ENCODE measurements at places on chromosomes 11 and 22.

- DNase-seq: no peak
These were observed 53.1 kb upstream of the OR4B1 start for GRCh38 chr11:48163360-48164100.

DNA sequence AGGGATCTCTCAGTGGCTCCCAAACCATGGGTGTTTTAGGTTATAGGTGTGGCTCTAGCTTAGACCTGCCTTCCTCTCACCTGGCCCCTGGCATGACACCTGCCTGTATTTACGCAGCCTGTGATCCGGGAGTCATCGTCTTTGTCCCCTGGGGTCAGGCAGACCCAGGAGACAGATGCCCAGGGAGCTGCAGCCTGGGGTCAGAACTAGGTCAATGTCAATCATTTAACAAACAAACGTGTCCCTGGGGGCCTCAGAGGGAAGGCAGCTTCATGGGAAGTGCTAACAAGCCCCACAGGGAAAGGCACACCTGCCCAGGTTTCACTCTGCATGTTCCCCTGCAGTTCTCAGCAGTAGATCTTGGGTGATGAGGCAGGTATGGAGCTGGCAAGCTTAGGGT lies 12.0 kb downstream of the BACE1-AS start:
- DNase-seq: no peak

DNA sequence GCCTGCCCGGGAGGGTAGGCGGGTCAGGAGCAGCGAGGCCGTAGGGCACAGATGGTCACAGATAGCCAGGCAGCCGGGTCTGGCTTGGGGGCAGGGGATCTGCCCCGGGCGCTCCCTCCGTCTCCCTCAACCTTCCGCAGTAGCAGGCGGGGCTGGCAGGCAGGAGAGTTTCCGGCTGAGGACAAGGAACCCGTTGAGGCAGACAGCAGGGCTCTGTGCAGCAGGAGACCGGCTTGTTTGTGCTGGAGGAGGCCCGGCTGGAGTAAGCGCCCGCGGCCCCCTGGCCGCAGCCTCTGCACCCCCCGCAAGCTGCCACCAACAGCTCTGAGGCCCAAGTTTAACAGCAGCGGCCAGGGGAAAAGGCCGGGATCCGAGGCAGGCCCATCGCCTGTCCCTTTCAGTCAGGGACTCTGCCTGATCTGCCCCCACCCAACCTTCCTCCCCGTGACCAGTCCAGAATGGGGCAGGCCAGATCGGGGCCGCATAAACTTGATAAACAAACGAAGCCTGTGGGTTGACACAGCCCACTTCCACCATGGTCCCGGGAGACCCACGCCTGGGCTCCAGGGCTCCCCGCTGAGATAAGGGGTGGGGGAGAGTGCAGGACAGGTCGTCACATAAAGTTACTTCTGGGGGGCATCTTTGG lies 13.6 kb downstream of the SCARF2 start:
- no peak for DNase-seq

DNA sequence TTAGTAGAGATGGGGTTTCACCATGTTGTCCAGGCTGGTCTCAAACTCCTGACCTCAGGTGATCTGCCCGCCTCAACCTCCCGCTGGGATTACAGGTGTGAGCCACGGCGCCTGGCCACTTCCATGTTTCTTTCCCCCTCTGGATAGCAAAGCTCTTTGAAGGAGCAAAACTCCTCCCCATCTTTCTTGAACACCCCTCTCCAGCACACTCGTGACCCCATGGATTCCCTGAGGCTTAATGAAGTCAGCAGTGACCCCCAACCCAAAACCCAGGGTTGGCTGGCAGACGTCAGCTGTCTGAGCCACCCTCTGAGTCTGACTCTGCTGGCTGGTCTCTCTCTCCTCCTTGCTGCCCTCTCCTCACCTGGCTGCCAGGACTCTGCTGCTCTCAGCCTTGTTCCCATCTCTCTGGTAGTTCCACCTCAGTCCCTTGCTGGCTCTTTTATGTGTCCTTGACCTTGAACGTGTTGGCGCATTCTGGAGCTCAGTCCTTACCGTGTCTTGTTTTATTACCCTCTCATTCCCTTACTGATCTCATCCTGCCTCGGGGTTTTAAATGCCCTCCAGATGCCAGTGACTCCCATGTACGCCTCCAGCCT lies 44.5 kb downstream of the PARVG start:
- DNase-seq: no peak

- no peak for DNase-seq
These were observed 3.9 kb downstream of the SH3BP1 start for GRCh38 chr22:37643225-37643847.

GRCh38 chr11:43905813-43906241 lies 25.2 kb downstream of the ALKBH3 start:
- DNase-seq: no peak

DNA sequence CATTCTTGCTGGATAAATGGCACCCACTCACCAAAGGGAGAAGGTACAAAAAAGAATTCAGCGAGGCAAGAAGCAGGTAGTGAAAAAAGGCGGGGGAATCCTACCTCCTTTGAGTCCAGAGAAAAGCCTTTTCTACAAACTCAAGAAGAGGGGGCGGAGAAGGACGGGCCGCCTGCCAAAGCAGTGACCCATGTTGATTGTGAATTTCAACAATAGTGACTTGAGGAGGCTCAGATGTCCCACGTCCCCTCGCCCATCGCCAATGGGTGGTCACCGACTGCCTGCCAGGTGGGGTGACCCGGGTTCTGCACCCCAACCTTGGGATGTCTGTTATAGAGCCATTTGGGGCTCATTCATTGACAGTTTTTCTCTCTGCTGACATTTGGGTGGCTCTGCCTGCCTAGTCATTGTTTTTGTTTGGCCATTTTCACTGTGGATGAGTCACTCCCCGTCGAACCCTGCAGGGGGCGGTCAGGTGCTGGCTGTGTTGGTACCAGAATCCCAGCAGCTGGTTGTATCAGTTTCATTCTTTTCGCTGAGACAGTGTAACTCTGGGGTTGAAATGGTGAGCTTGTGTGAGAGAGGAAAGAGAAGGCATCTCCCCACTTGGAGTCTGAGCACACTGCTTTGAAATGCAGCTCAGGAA lies 163.4 kb upstream of the NCAM1 start:
- DNase-seq: no peak

GRCh38 chr22:44210722-44211121 lies 30.0 kb downstream of the PARVG start:
- no peak for DNase-seq

- no peak for DNase-seq
These were observed 6.3 kb downstream of the CCDC34 start for GRCh38 chr11:27356624-27357222.

GRCh38 chr11:88849368-88849767 lies 216.4 kb downstream of the GRM5 start:
- peak; percentile 3 for DNase-seq

- DNase-seq: no peak
These were observed 9.3 kb downstream of the CXCR5 start for GRCh38 chr11:118892964-118893363.

- DNase-seq: no peak
These were observed 21.4 kb downstream of the UVRAG start for GRCh38 chr11:75836417-75836816.

GRCh38 chr11:62054081-62054480 lies 69.7 kb upstream of the INCENP start:
- no peak for DNase-seq

DNA sequence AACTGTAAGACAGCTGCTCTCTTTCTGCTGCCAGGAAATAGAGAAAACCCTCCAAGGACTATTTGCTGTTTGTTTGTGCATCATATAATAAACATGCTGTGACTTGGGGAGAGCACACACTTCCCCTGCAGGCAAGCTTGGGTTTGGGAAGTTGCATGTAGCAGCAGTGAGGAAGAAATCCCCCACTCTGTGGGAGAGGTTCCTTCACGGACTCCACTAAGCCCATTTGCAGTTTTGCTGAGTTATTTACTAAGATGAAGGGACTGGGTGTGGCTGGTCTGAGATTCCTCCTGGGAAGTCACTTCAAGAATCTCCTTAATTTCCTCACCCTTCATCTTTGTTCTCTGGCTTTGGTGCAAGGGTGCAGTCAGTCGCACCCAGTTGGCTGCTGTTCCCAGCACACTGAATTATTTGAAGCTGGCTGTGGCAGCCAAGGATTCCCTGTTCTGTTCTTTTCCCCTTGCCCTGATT lies 104.9 kb downstream of the ARFGAP2 start:
- no peak for DNase-seq
